ENCODE measurements at places on chromosomes 6 and 20. TPM values are rescaled to one million over a fixed set of nuclear protein-coding genes. Genes with fewer than 3 reads are reported as not detected.

DNA sequence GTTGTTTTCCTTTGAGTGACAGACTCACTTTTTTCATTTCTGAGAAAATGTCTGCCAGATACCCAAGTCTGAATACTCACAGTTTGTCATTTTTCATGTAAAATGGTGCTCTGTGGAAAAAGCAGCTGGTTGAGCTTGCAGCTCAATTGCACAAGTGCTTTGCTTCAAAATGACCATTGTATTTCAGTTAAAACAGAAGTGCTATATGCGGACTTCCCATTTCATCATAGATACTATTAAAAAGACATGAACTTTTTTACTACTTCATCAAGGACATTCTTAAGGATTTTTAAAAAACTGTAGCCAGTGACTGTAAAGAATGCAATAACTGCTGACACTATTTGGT, 61.5 kb downstream of the KCNS1 start:
- H3K27me3 ChIP-seq: no peaks in the 10 kb centered on the region
- H3K36me3 ChIP-seq: 0 out of 2 replicates have a peak, but pooled peaks cover 3% of the 10 kb centered on the region
- H3K4me1 ChIP-seq: peaks cover 70% of the 10 kb centered on the region
- DNase-seq: peak; percentile 28

DNA sequence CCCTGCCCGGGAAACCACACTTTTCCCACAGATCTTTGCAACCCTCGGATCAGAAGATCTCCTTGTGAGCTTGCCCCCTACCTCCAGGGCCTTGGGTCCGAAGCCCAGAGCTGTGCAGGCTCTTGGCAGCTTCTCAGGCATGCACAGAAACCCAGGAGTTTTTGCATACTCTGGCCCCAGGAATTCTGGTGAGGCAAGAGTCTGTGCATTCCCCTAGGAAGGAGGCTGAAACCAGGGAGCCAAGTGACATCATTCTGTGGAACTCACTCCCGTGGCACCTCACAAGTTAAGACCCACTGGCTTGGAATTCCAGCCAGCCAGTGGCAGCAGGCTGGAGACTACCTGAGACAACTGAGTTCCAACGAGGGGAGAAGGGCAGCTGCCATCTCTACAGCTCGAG, 100.1 kb downstream of the TNFRSF21 start:
- H3K4me3 ChIP-seq: no peak overlapping the region
- H3K27me3 ChIP-seq: no peaks in the 10 kb centered on the region
- no peaks in the 10 kb centered on the region for H3K4me1 ChIP-seq
- H3K27ac ChIP-seq: no peak overlapping the region

- no peak overlapping the region for H3K4me3 ChIP-seq
- no peaks in the 10 kb centered on the region for H3K36me3 ChIP-seq
- DNase-seq: no peak
- no peaks in the 10 kb centered on the region for H3K27me3 ChIP-seq
- no peak overlapping the region for H3K27ac ChIP-seq
Measured at GRCh38 chr6:31193206-31193605, 22.7 kb upstream of the POU5F1 start.

Gene SLC24A3
- not detected for total RNA-seq

Gene PLA2G7
- total RNA-seq: not detected

Gene ARFGEF3
- 0.11 TPM for total RNA-seq
